Pericardium fibroblast (primary cell): ENCODE measurements at places on chromosomes 2 and 18. TPM values are rescaled to one million over a fixed set of nuclear protein-coding genes. Genes with fewer than 3 reads are reported as not detected.

Gene C2orf15
- total RNA-seq = not detected in 2 replicates

Gene DNAJC5G
- total RNA-seq = not detected in 2 replicates

Gene CFAP221
- total RNA-seq = not detected in 2 replicates

Gene NTSR2
- total RNA-seq = not detected in 2 replicates

Gene CREG2
- total RNA-seq = 3.3 TPM in 1 of 2 replicates, not detected in the other

Gene NOL4
- total RNA-seq = not detected in 2 replicates

Gene GCKR
- total RNA-seq = 0.12 TPM in 1 of 2 replicates, not detected in the other

Gene KIAA2012
- total RNA-seq = not detected in 2 replicates

Gene ABCG5
- total RNA-seq = 0.17 TPM in 1 of 2 replicates, not detected in the other

Gene ALLC
- not detected in 2 replicates for total RNA-seq

Gene TUBA3D
- not detected in 2 replicates for total RNA-seq

Gene ELOA2
- not detected in 2 replicates for total RNA-seq

Gene SERPINB10
- 5.4 TPM in 1 of 2 replicates, not detected in the other for total RNA-seq

Gene GAREM2
- 2.8 and 4.7 TPM in 2 replicates for total RNA-seq

Gene NR4A2
- total RNA-seq = 0.47 and 0.68 TPM in 2 replicates

Gene TGFBRAP1
- total RNA-seq = 11.8 and 13.0 TPM in 2 replicates

Gene CASP10
- total RNA-seq = 4.0 and 6.2 TPM in 2 replicates

Gene ZFP36L2
- 29.9 and 45.8 TPM in 2 replicates for total RNA-seq

Gene TMEM169
- total RNA-seq = 0.43 and 1.5 TPM in 2 replicates

Gene TFPI
- total RNA-seq = 86.5 and 201 TPM in 2 replicates

Gene MSTN
- total RNA-seq = under 0.01 TPM in 1 of 2 replicates, not detected in the other

Gene LINC00305
- total RNA-seq = not detected in 2 replicates

Gene ITGB6
- 0.09 TPM in 1 of 2 replicates, not detected in the other for total RNA-seq

Gene LRP2
- total RNA-seq = under 0.01 TPM in 1 of 2 replicates, not detected in the other

Gene ILKAP
- 13.9 and 23.7 TPM in 2 replicates for total RNA-seq

Gene SLC8A1
- 7.9 and 10.2 TPM in 2 replicates for total RNA-seq

Gene ALPP
- total RNA-seq = not detected in 2 replicates

Gene KRTCAP3
- total RNA-seq = 5.2 TPM in 1 of 2 replicates, not detected in the other

Gene PSMA8
- total RNA-seq = not detected in 2 replicates

Gene ACMSD
- not detected in 2 replicates for total RNA-seq

Gene DSG1
- total RNA-seq = not detected in 2 replicates
